ENCODE measurements at places on chromosomes 7 and 10. TPM values are rescaled to one million over a fixed set of nuclear protein-coding genes. Genes with fewer than 3 reads are reported as not detected.

GRCh38 chr7:117188949-117189592 is 133.8 kb downstream of the WNT2 start:
- DNase-seq: peak; percentile 37

- DNase-seq: no peak
Measured at GRCh38 chr7:2034291-2035201, 198.2 kb downstream of the MAD1L1 start.

- peak; percentile 44 for DNase-seq
Measured at GRCh38 chr7:157389951-157390730, 53.3 kb downstream of the DNAJB6 start.

DNA sequence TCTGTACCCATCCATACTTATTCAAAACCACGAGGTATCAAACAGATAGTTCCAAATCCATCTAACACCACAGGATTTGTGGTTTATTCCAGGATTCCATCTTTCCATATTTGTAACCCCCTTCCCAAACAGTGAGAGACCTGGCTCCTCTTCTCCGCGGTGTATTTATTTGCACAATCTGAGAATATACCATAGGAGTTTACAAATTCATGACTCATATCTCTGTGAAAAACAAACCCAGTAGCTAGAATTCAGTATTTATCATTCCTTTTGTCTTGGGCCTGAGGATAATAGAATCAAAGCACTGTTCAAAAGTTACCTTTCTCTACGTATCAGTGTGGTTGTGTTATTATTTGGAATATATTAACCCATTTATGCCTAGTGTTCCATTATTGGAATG is 31.9 kb downstream of the PDSS1 start:
- DNase-seq: no peak

GRCh38 chr7:30147223-30147622 is 12.4 kb downstream of the MTURN start:
- no peak for DNase-seq

Gene TUBB8
- total RNA-seq: not detected

Gene MCM10
- total RNA-seq: 0.83 TPM

Gene SCD
- 367 TPM for total RNA-seq

Gene VIPR2
- total RNA-seq: under 0.01 TPM

Gene NEUROG3
- total RNA-seq: not detected
